ENCODE measurements at places on chromosomes 5 and 9.

DNA sequence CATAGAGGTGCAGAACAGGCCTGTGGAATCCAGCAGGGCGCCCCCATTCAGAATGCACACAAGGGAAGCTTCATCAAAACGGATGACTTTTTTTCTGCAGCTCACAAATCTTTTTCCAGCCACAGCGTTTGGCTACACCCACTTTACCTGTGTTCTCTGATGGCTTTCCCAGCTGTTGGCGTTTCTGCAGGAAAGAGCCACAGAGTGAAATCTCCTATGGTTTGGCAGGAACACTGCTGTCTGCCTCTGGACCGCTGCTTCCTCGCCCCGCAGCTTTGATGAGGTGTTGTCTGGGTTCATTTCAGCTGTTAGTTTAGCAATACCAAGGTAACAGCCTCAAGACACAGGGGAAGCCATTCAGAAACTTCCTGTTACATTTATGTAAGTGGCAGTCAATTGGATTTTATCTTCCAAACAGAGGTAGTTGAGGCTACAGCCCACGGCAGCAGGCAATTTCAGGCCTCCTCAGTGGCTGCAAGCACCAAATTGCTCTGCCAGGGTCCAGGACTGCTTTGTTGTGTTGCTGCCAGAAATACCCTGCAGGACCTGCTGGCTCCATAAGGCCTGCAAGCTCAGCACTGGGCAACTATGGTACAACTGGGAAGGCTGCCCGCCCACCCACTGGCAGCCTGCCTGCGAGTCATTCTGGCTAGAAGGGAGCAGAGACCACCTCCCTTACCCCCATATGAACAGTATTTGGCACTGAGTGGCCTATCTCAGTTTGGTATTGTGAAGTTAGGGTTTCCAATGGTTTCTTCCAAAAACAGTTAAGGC lies 96.7 kb downstream of the MVB12B start:
- DNase-seq: no peak

DNA sequence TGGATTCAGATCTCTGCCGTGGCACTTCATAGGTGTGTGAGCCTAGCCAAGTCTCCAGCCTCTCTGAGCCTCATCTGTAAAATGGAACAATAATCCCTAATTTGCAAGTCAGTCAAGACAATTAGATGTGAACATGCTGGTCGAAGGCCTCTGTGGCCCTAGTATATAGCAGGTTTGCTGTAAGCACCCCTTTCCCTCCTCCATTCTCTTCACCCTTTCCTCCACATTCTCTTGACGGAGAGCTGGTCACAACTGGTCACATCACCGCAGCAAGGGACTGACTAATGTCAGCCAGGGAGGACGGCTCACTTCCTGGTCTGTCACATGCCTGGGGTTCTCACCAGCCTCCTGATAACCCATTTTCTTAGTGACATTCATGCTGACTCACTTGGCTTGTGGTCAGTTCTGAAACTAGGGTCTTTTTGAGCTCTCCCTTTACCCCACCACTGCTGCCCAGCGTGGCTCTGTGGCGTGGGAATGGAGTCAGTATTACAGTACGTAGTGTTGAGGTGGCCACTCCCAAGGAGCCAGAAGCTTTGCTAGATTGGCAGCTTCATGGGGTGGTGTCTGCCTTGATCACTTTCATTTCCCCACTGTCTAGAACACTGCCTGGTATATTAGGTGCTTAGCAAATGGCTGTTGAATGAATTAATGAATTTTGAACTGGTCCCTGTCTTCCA lies 47.8 kb downstream of the ERGIC1 start:
- DNase-seq: no peak

DNA sequence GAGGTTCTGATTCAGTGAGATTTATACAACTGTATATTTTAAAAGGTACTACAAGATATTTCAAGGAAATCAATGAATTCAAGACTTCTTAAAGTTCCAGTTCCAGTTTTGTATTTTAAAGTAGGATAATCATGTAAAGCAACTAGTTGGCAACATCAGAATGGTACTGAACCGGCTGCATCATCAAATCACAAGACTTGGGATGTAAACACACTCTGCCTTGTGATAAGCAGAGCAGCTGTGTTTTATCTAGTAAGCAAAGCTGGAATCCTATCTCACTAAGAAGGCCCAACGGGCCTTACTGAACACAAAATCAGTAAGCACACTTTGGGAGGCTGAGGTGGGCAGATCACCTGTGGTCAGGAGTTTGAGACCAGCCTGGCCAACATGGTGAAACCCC lies 327.2 kb upstream of the NREP start:
- no peak for DNase-seq

- no peak for DNase-seq
These were observed 151.8 kb upstream of the ADRA1B start for GRCh38 chr5:159764283-159765134.

GRCh38 chr9:124779368-124780059 lies 2.6 kb downstream of the OLFML2A start:
- DNase-seq: no peak

DNA sequence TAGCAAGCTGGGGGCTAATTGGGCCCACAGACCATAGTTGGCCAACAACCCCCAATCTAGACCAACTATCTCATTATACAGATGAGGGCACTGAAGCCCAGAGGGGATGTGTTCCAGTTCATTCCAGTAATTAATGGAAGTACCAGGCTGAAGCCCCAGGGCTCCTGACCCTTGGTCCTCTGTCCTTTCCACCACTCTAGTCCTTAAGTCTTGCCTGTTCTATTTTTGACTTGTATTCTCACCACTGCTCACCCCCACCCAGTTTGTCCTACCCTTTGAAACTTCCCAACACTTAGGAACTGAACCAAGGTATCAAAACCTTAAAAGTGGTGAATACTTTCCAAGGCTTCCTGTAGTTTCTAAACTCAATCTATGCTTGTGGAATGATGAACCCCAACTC lies 407.4 kb downstream of the ENC1 start:
- no peak for DNase-seq

DNA sequence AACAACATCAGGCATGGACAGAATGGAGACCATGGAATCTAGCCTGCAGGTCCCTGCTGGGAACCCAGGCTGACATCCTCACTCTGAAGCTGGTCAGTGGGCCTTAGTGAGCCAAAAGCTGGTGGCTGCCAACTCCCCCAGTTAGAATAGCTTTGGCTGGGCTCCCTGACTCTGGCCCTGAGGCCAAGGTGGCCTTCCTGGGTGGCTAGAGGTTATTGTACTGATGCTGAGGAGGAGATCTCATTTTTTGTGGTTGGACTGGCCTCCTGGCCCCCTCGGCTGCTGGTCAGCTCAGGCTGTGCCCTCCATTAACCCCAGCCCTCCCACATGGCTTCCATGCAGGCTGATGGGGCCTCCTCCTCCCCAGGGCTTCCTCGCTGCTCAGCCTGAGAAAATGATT lies 101.2 kb upstream of the PANK3 start:
- no peak for DNase-seq

- DNase-seq: no peak
These were observed 35.5 kb downstream of the GLDC start for GRCh38 chr9:6610073-6610472.

DNA sequence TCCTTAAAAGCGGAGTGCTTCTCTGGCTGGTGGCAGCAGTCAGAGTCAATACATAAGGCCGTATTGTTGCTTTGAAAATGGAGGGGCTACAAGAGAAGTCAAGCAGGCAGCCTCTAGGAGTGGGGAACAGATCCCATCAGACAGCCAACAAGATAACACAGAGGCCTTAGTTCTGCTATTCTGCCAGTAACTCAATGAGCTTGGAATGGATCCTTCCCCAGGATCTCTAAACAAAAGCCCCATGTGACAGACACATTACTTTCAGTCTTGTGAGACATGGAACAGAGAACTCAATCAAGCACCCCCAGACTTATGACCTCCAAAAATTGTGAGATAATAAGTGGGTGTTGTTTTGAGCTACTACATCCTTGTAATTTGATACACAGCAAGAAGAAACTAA lies 158.6 kb downstream of the RFX3 start:
- no peak for DNase-seq

DNA sequence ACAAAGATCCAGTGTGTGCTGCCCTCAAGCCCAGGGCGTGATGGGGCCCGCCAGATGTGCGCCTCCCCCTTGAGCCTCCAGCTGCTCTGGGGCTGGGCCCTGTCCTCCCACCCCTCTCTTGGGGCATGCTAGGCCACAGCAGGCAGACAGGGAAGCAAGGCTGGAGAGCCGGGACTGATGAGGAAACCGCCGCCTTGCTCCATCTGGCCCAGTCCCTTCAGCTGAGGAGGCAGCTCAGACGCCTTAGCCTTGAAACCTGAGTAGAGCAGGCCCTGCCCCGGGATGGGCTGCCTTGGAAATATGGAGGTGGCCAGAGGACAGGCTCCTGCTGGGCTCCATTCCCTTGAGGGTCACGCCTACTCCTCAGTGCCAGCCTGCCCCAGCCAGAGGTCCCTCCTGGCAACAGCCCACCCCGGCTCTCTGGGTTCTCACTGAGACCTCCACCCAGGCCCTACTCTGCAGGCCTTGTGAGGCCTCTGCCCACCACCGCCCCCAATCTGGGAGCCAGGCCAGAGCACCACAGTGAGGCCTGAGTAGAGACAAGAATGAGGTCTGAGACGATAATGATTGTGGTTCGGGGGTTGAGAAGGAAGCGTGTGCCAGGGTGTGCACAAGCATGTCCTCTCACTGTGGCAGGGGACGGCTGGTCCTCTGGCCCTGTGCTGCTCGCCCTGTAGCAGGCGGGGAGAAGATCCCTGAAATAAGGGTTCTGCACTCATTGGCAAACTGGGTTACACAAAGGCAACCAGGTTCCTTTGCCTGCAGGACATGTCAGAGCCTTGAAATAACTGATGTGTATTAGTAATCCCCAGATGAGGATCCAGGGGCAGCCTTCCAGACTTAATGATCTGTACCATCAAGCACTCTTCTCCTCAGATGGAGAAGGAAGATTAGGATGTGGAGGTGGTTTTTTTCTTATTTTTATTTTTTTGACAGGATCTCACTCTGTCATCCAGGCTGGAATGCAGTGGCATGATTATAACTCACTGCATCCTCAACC lies 30.9 kb downstream of the CXXC5 start:
- no peak for DNase-seq
